ENCODE measurements at places on chromosomes 12 and 14.

DNA sequence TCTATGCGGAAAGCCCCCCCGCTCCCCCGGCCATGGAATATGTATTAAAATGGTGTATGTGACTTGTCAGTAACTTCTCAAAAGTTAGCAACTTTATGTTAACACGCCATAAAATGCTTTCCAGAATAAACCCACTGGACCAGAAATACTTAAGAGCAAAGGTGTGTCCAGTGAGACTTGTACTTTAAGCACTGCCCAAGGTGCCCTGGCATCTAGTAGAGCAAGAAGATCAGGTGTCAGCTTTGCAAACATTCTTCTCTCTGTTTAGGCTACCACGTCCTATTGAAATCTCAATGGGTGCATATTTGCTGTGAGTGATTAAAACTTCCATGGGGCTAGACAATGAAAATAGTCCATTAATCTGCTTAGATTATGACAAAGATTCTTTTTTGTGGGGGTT, 201.2 kb downstream of the ESR2 start:
- no peak overlapping the region for H3K4me3 ChIP-seq
- no peaks in the 10 kb centered on the region for H3K4me1 ChIP-seq
- no peak for DNase-seq
- H3K27me3 ChIP-seq, result no peaks in the 10 kb centered on the region
- H3K36me3 ChIP-seq, result no peaks in the 10 kb centered on the region
- H3K27ac ChIP-seq, result no peak overlapping the region

DNA sequence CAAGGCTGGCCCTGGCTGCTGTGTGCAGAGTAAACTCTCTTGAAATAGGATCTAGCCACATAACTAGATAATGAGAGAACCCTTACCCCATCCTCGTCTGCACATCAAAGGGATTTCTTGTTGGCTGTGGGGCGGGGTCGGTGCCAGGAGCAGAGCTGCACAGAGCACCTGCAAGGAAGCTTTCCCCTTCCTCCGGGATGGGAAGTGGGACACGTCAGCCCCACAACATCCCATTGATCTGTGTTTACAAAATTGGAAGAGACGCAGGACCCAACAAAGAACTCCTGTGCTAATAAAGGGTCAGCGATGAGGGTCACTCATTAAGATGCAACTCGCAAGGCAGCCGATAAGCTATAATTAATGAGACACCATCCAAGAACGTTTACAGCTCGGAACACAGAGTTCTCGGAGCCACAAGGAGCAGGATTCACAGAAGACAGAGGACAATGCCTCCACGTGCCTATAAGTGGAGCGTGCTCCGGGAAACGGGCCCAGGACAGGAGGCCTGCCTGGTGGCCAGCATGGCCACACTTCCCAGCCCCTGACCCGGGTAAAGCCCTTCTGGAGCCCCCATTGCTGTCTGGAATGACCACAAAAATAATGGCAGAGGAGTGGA, 171.5 kb downstream of the SLC15A4 start:
- no peaks in the 10 kb centered on the region for H3K36me3 ChIP-seq
- no peak for DNase-seq
- no peaks in the 10 kb centered on the region for H3K27me3 ChIP-seq
- no peaks in the 10 kb centered on the region for H3K4me1 ChIP-seq
- H3K4me3 ChIP-seq, result no peak overlapping the region

- peaks cover 4% of the 10 kb centered on the region for H3K27me3 ChIP-seq
- H3K27ac ChIP-seq, result no peak overlapping the region
- H3K4me1 ChIP-seq, result peaks cover 13% of the 10 kb centered on the region
- H3K4me3 ChIP-seq, result no peak overlapping the region
Observed at GRCh38 chr12:113058553-113058952, 2.0 kb downstream of the DTX1 start.

- no peak overlapping the region for H3K27ac ChIP-seq
- no peaks in the 10 kb centered on the region for H3K4me1 ChIP-seq
- no peaks in the 10 kb centered on the region for H3K27me3 ChIP-seq
- H3K36me3 ChIP-seq, result no peaks in the 10 kb centered on the region
- no peak overlapping the region for H3K4me3 ChIP-seq
- no peak for DNase-seq
Observed at GRCh38 chr12:69052613-69053408, 119.8 kb upstream of the CPM start.

DNA sequence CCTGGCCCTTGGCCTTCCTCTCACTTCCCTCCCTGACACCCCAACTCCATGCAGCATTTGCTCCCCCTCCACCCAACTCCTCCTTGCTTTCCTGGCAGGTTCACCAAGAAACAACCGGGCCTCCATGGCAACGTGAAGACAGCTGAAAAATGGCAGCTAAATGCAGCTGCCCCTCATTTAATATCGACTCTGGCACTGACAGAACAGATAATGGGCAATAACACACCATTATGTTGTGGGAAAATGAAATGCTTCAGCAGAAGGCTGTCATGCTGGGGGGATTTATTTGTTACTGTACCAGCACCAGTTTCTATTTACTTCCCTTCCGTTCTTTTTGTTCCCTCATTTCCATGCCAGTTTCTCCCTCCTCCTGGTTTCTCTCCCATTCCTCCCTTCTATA, 440.8 kb downstream of the NRXN3 start:
- no peaks in the 10 kb centered on the region for H3K36me3 ChIP-seq
- H3K4me3 ChIP-seq, result no peak overlapping the region
- no peak for DNase-seq
- no peak overlapping the region for H3K27ac ChIP-seq
- H3K27me3 ChIP-seq, result no peaks in the 10 kb centered on the region

- peak overlapping the region; percentile 90 for H3K4me3 ChIP-seq
- no peaks in the 10 kb centered on the region for H3K27me3 ChIP-seq
- H3K27ac ChIP-seq, result peak overlapping the region; percentile 80
- peaks cover 5% of the 10 kb centered on the region for H3K4me1 ChIP-seq
- H3K36me3 ChIP-seq, result peaks cover 25% of the 10 kb centered on the region
- no peak for DNase-seq
Observed at GRCh38 chr12:56104815-56105608, 653 bp downstream of the PA2G4 start.

DNA sequence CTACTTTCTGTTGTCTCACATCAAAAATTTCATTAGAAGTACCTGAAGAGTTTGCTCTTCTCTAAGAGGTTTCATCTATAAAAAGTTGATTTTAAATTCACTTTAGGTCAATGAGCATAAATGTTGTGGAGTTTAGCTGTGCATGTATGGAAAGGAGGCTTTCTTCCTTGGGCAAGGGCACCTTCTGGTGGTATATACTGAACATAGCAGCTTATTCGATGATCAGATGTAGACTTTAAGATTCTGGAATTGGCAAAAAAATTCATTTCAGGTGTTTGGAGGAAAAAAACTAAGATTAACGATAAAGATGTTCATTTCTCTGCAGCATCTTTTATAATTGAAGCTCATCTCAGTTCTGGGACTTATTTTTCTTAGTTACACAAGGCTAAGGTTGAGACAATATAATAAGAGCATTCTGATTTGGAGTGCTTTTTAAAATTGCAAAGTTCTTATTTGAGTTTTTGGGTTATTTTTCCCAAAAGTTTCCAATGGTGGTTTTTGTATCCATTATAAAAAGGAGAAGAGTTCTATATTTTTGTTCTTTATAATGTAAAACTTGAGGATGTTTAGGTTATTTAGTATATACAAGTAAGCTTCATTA, 46.8 kb downstream of the TMEM117 start:
- H3K27me3 ChIP-seq, result no peaks in the 10 kb centered on the region
- H3K36me3 ChIP-seq, result no peaks in the 10 kb centered on the region
- peaks cover 5% of the 10 kb centered on the region for H3K4me1 ChIP-seq
- no peak for DNase-seq

- no peak for DNase-seq
- no peaks in the 10 kb centered on the region for H3K36me3 ChIP-seq
Observed at GRCh38 chr14:23639048-23639890, 3.1 kb downstream of the DHRS2 start.
